ENCODE measurements at places on chromosomes 7 and 10.

GRCh38 chr10:114925587-114926586 is 12.1 kb upstream of the TRUB1 start:
- DNase-seq: no peak

GRCh38 chr10:10612151-10612550 is 405.5 kb upstream of the CELF2 start:
- no peak for DNase-seq

DNA sequence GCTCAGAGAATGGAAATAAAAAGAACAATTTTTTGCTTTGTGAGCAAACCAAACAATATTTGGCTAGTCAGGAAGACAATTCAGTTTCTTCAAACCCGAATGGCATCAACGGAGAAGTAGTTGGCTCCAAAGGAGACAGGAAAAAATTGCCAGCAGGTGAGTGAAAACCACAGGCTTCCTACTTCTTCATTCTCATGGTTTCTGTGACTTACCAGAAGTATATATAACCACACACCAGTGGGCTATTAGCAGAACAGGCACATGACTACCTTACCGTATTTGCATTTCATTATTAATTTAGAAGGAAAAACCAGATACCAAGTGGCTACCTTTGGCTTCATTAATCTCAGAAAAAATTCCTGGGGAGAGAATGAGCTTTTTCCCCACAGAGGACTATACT is 8.8 kb downstream of the TDRD1 start:
- no peak for DNase-seq

GRCh38 chr10:86342111-86342863 is 24.3 kb downstream of the GRID1 start:
- no peak for DNase-seq

- no peak for DNase-seq
Observed at GRCh38 chr10:6123532-6123931, 34.7 kb downstream of the RBM17 start.

DNA sequence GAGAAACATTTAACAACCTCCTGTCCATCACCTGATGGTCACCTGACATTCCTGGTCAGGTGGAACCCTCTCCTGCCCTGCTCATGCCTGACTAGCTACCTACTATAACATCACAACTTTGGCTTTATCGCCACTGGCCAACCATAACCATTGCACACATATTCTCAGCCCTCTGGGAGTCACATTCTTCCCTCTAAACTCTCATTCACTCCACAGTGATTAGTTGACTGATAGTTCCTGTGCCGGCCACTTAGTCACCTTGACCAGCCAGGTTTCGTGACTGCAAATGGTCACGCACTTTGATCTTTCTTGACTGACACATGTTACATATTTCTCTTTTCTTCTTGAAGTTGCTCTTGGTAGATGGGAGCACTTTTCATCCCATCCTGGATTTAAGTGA is 50.1 kb downstream of the GNAI1 start:
- DNase-seq: no peak

DNA sequence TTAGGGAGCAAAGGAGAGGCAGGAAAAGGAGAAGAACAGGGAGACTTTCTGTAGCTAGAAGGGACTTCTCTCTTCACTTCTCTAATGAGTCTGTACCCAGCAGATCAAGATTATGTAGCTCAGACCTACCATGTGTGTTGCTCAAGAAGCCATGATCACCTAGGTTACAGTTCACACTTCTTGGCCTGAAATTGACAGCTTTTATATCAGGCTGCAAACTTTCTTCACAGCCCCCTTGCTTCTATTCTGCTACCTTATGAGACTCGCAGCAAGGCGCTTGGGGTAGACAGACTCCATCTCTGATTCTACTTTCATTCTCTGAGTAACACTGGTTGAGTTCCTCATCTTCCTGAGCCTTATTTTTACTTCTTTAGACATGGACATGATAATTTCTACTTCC is 19.6 kb upstream of the GIMAP2 start:
- no peak for DNase-seq

- DNase-seq: no peak
Observed at GRCh38 chr7:132450188-132450587, 126.1 kb downstream of the PLXNA4 start.

- no peak for DNase-seq
Observed at GRCh38 chr7:129168231-129169021, 20.0 kb upstream of the SMO start.
